NCI-H524 treated with DMSO at 0.1 percent for 48 hours (cell line): ENCODE measurements at places on chromosomes 4 and X.
A peak's percentile ranks its signal among the peaks of the same experiment; 100 is the strongest.

GRCh38 chrX:9352243-9352642 is 112.6 kb upstream of the TBL1X start:
- DNase-seq = no peak

GRCh38 chr4:4323705-4324534 is 33.9 kb downstream of the ZBTB49 start:
- no peak for DNase-seq

DNA sequence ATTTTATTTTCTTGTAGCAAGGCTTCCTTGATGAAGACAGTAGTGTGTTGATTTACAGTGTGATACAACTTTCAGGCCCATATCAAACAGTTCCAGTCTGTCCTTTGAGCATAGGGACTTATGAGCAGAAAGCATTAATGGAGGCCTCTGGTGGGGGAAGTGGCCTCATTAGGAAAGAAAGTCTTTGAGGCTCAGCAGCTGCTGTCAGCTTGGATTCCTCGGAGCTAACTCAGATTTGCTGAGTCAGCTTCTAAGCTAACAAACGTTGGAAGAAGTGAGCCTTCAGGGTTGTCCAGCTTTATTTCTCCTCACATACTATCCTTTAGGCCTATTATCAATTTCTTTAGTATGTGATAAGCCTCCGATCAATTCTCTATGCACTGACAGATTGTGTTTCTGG is 15.8 kb upstream of the SFRP2 start:
- DNase-seq = no peak

- DNase-seq = no peak
Observed at GRCh38 chr4:74156521-74156920, 1.4 kb upstream of the MTHFD2L start.

DNA sequence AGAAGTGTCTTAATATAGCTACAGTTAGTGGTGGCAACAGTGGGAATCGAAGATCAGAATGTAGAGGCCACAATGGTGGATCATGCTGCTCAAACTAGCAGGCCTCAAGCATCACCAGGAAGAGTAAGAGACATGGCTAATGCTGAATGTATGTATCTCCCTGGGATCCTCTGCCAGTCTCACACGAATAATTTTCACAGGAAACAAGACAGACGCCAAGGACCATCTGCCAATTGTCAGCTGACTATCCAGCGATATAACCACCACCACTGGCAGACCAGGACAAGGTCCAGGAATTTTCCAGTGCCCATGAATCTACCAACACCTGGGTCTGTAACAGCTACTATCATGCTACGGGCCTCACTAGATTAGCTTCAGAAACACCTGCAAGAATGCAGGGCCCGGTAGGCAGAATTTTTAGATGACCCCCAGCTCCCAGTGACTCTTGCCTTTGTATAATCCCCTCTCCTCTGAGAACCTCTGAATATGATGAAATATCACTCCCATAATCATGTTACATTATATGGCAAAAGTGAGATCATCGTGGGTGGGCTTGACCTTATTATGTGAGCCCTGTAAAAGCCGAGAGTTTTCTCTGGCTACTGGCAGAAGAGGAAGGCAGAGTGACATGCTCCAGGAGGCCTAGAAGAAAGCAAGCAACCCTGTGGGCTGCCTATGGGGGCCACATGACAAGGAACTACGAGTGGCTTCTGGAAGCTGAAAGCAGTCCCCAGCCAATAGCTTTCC is 429.8 kb downstream of the BCOR start:
- peak; percentile 45 for DNase-seq

DNA sequence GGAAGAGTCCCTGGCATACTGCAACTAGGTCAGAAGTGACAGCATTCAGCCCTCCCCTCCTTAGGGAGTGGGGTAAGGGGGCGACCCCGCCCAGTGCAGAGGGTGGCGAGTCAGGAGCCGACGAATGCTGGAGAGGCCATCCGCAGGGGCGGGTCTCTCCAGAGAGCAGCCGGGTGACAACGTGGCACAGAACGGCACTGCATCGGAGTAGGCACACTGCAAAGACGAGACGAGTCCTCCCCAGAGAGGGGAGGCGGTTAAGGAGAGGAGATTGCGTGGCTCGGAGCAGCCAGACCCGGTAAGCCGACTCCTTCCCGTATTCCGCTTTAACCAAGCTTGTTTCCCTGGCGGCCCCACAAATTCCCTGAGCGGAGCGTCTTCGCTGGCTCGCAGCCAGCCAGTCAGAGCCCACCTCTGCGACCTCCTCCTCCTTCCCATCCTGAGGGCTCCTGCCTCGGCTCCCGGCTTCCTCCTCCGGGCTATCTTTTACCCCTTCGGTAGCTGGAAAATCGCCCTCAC is 54.9 kb downstream of the LINC00632 start:
- DNase-seq = peak; percentile 21

GRCh38 chr4:7826176-7826908 is 113.3 kb downstream of the AFAP1 start:
- DNase-seq = no peak

- no peak for DNase-seq
Observed at GRCh38 chr4:181008164-181008563, 1235.0 kb upstream of the TENM3 start.

- DNase-seq = no peak
Observed at GRCh38 chr4:150297861-150298474, 219.7 kb downstream of the DCLK2 start.

DNA sequence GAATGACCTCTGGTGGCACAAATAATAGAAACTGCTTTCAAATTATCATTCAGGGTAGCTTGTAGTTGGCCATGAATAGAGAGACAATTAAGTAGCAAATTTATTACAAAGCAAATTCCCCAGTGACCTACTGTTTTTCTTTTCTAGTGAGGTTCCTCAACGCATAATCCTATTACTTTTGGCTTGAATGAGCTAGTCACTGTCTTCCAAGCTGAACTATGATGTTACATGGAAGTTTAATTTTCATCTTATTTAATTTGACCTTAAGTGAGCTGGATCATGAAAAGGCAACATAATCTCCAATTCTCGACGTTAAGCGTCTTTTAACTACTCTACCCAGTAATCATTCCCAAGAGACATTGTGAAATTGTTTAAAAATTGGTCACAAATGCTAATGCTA is 347.4 kb upstream of the MAGEB2 start:
- no peak for DNase-seq

DNA sequence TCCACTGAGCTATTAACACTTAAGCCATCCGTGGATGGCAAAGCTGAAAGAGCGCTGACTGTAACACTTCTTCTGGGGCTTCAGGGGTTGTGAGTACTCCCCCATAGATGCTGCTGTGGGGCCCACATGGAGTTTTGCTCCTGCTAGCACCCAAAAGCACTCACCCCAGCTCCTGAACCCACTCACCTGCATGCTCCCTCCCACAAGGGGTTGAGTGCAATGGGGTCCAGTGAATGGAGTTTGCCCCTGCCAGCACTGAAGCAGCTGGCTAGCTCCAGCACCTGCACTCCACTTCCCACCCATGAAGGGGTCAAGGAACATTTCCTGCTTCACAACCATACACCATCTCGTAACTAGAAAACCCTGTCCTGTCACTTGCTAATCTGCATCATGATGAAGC is 78.9 kb downstream of the IL21 start:
- DNase-seq = no peak

- DNase-seq = peak; percentile 61
Observed at GRCh38 chr4:111836601-111837000, 308.7 kb upstream of the FAM241A start.

DNA sequence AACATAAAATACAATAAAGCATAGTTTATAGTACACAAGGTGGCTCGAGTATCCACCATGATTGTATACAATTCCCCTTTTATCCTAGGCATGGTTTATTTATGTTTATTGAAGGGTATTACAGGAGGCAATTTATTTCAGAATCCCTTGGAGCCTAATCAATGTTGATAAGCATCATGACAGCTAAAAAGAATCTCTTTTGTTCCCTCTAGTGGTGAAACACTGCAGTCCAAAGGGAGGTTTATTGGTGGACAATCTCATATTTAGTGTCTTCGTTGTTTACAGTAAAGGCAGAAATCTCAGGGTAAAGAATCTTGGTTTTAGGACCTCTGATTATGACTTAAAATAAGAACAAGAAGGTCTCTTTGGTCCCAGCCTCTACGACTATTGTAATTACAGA is 1712.5 kb downstream of the C4orf33 start:
- no peak for DNase-seq

DNA sequence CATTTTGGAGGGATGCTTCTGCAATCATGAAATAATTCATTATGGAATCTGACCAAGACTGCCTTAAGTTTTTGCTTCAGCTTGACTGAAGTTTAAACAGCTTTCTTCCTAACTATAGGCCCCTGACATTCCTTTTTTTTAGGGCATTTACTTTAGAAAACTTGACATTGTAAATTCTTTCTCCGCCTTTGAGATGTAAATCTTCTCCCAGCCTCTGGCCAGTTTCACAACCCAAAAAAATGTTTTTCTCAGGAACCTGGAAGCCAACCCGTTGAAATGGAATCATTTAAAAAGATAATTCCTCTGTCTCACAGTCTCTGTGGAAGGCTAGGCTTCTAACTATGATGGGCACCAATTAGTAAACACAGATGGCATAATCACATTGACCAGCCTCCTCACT is 710.4 kb upstream of the PABPC4L start:
- DNase-seq = no peak

- no peak for DNase-seq
Observed at GRCh38 chr4:76238236-76238635, 13.3 kb upstream of the FAM47E start.

DNA sequence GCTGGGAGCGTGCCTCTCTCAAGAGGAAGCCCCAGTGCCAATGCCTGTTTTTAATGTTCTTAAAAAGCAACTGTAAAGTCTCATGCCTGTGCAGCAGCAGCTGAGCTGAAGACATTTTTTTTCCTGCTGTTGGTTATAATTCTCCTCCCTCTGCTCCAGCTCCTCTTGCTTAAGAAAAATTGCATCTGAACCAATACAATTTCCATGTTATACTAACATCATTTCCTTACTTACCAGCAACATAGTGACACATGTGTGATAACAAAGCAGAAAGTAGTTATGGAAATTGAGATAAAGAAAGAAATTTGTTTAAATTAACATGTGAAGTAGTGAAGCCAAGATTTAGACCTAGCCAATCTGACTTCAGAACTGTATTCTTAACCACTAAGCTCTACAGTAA is 101.4 kb downstream of the TBC1D19 start:
- DNase-seq = no peak

DNA sequence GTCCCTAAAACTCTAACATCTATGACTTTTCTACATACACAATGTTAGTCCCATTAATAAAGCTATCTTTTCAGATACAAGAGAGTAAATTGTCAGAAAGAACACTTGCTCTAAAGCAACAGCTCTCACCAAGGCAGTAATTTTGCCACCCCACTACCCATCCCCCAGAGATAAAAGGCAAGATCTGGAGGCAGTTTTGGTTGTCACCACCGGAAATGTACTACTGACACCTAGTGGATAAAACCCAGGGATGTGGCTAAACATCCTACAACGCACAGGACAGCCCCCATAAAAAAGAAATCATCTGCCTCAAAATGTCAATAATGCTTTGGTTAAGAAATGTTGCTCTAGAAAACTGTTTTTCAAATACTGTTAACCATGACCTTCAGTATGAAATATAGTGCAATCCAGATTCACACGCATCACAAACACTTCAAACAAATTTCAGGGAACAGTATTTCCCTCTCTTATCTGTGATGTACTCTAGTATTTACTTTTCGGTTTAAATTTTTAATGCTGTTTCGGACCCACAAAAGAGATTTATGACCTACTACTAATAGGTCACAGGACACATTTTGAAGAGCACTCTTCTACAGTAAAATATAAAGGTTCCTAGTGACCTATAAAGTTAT is 5.1 kb downstream of the FBXL5 start:
- peak; percentile 50 for DNase-seq

- no peak for DNase-seq
Observed at GRCh38 chr4:33255507-33255906, 2535.3 kb downstream of the PCDH7 start.

GRCh38 chrX:132369617-132370326 is 119.1 kb downstream of the MBNL3 start:
- DNase-seq = no peak

DNA sequence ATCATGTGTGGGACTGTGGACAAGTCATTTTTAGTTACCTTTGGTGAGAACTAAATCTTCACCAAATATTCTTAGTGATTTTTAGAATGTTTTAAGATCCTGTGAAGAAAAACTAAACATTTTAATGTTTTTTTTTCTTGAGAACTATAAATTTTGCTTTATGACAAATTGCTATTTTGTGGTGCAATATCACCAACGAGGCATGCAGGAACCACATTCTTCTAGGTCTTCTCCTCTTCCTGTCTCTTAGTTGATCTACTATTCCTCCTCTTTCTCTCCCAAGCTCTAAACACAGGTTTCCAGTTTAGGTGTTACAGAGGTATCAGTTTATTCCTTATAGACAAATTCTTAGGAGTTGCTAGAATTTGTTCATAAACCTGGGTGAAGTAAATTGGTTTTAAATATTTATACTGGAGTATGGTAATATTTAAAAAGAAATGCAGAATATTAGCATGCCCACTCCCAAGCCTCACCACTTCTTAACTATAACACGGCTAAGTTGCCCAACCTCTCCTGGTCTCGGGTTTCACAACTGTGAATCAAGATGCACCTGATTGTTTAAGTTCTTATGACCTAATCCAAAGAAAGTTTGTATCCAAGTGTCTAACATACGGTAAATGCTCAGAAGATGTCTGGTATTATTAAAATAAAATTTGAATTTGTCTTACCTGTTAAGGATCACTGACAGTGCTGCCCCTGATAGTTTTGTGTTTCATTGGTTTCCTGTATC is 56.5 kb upstream of the CLNK start:
- DNase-seq = no peak

GRCh38 chrX:43269201-43269600 is 386.9 kb upstream of the MAOA start:
- no peak for DNase-seq

GRCh38 chr4:151236036-151236435 is 40.9 kb upstream of the PRSS48 start:
- no peak for DNase-seq

DNA sequence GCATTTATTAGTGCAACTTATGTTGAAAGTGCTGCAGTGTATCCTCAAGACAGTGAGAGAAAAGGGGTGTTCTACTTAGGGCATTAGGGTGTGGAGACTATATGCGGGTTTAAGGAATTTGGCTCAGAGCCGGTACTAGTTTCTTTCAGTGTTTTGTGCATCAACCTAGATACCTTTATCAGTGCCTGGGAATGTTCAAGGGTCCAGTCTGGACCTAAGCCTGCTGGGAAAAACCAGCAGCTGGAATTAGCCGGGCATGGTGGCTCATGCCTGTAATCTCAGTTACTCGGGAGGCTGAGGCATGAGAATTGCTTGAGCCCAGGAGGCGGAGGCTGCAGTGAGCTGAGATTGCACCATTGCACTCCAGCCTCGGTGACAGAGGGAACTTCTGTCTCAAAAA is 7.4 kb downstream of the PHEX start:
- DNase-seq = no peak

- DNase-seq = no peak
Observed at GRCh38 chr4:176149680-176150355, 45.6 kb downstream of the SPATA4 start.

- no peak for DNase-seq
Observed at GRCh38 chrX:3962511-3963311, 249.3 kb upstream of the PRKX start.
